CD4-positive, alpha-beta memory T cell (primary cell): ENCODE measurements at places on chromosomes 2 and 18.
A peak's percentile ranks its signal among the peaks of the same experiment; 100 is the strongest.

DNA sequence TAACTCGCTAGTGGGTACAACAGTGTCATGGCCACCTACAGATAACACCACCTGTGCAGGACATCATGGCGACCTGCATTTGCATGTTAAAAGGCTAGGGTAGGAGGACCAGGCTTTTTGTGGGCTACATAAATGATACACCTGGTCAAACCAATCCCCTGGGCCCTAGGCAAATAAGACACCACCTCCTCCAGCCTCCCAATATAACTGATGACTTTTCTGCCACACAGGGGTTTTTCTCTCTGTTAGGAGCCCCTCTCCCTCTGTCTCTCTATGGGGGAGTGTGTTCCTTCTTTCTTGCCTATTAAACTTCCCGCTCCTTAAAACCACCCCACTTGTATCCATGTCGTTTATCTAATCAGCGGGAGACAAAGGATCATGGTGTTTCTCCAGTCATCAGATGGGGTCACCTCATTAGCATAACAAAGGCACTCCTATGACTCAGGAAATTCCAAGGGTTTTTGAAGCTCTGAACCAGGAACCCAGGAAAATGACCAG, 10.8 kb upstream of the BUB1 start:
- DNase-seq: no peak

DNA sequence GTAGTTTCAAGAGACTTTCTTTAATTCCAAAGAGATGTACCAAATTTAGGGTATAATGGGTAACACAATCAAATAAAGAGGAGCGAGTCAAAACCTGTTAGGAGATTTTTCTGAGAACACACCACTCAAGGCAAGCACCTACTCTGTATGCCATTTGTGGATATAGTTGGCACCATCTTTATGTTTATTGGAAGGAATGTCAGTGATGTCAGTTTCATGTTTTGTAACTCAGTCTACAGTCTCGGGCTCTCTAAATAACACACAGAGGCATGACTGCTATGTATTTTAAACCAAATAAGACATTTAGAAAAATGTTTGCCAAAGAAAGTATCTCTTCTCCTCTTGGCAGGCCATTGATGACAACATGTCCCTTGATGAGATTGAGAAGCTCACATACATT, 59.7 kb downstream of the CPS1 start:
- no peak for DNase-seq

DNA sequence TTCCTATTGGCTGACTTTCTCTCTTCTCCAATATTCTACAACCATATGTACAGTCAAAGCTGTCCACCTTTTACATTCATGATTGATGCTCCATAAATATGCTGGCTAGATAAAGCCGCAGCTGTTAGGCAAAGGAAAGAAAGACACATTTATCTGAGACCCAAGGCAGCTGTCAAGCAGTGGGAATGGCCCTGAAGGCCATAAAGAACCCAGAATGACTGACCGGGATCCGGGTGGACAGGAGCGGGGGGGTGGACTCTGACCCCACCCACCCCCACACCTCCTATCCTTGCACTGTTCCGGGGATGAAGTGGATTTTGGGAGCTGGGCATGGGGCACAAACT, 116.4 kb downstream of the RTP5 start:
- DNase-seq: no peak

- DNase-seq: no peak
These were observed 46.6 kb upstream of the TPO start for GRCh38 chr2:1366546-1367134.

DNA sequence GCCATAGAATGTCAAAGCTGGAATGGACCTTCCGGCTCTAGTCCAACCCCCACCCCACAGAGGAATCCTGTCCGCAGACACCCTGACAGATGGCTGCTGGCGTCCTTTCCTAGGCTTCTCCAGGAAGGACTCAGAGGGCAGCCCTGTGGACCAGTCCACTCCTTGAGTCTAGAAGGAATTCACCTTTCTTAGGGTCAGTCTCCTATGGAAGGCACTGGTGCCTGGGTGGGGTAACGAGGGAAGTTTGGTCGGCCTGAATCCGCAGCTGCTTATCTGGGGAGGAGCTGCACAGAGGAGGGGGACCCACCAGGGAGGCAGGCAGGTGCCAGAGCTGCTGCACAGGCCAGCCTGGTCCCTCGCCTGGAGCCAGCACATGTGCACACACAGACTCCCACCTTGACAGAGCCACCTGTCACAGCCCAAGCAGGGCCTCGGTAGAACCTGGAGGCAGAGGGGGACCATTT, 2.5 kb downstream of the DNMT3A start:
- DNase-seq: no peak

GRCh38 chr18:48825101-48825745, 125.5 kb downstream of the SMAD7 start:
- no peak for DNase-seq

GRCh38 chr2:17576802-17577201, 36.3 kb downstream of the VSNL1 start:
- DNase-seq: no peak

DNA sequence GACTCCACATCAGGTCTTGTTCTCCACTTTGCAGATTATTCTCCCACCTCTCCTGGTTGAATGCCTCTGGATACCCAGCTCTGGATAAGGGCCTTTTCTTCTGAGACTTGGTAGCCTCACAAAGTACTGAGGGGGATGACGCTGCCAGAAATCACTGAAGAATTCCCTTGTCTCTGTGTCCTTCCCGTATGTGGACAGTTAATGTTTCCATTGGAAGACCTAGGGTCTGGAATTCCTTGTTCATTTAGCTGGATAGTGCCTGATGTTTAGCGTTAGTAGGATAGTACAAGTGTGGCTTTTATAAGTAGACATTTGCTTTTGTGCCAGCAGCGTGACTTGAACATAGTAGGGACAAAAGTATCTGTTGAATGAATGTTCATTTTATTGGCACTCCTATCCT, 76.9 kb downstream of the CLHC1 start:
- DNase-seq: no peak

GRCh38 chr18:11981192-11981542, at the start of gene IMPA2:
TSS of gene IMPA2 (plus strand) at chr18:11981507. CDS start at chr18:11981670, 163 bp downstream.
- no peak for DNase-seq

- no peak for DNase-seq
These were observed 80.6 kb downstream of the EML6 start for GRCh38 chr2:54803783-54804751.

- DNase-seq: peak; percentile 45
These were observed 27.2 kb upstream of the PTPN2 start for GRCh38 chr18:12911025-12911928.

GRCh38 chr2:5756272-5756671, 64.1 kb downstream of the SOX11 start:
- DNase-seq: no peak

- DNase-seq: no peak
These were observed 74.7 kb downstream of the HNRNPLL start for GRCh38 chr2:38528008-38528442.

GRCh38 chr2:44192646-44193045, 24.0 kb downstream of the PPM1B start:
- no peak for DNase-seq

- no peak for DNase-seq
These were observed 57.1 kb downstream of the FBLN7 start for GRCh38 chr2:112195167-112195766.

GRCh38 chr18:80181642-80182461, 65.5 kb downstream of the PARD6G start:
- DNase-seq: no peak

DNA sequence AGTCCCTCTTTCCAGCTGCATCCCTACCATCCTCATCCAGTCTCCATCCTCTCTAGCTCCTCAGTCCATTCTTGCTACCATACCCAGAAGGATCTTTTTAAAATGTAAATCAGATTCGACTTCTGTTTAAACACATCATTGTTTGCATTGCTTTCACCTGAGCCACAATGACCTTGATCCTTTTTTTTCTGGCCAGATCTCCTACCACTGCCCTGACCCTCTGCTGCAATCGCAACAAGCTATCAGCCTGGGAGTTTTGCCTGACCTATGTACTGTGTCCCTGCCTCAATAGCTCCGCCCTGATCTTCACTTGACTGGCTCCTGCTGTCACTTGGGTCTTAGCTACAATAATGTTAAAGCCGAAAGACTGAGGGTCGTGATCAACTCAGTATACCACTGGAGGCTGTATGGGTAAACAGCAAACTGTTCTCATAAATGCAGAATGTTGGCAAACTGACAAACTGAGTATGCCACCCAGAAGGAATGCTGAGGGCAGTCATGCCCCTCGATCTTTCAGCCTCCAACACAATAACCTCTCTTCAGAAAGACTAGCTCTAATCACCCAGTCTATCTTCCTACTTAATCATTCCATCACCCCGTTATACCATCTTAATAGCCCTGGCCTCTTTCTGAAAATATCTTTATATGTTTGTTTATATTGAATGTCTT, 2.6 kb upstream of the RBM43 start:
- no peak for DNase-seq

GRCh38 chr2:30626397-30626796, 179.4 kb downstream of the LCLAT1 start:
- no peak for DNase-seq

- peak; percentile 47 for DNase-seq
These were observed 139.6 kb downstream of the TRABD2A start for GRCh38 chr2:84741182-84741822.

GRCh38 chr18:79334496-79335233, 61.1 kb upstream of the NFATC1 start:
- DNase-seq: no peak

DNA sequence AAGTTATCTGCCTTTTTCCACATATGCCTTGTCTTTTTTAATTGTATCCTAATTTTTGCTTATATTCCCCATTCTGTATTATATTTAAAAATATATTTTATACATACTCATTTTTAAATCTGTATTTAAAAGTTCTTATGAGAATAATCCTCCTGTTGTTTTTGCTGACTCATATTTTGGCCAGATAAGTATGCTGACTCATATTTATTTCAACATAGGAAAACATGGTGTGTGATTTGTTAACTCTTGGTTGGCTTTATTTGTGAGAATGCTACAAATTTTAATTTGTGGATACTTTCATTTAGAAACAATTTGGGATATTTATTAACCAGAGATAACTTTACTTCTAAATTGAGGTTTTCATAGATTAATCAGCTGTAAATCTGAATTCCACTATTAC, 587.7 kb downstream of the CPS1 start:
- no peak for DNase-seq

GRCh38 chr2:156896294-156896693, 361.2 kb upstream of the GALNT5 start:
- no peak for DNase-seq

- no peak for DNase-seq
These were observed 102.2 kb upstream of the TGFA start for GRCh38 chr2:70655786-70656185.

DNA sequence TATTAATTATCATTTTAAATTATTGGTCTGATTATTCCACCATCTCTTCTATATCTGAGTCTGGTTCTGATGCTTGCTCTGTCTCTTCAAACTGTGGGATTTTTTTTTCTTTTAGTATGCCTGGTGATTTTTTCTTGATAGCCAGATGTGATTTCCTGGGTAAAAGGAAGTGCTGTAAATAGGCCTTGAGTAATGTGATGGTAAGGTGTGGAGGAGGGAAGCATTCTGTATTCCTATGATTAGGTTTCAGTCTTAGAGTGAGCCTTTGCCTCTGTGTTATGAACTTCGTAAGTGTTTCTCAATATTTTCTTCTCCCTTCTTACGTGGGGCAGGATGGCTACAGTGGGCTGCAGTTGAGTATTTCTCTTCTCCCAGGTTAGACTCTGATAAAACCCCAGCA, 103.0 kb downstream of the EHBP1 start:
- DNase-seq: no peak

DNA sequence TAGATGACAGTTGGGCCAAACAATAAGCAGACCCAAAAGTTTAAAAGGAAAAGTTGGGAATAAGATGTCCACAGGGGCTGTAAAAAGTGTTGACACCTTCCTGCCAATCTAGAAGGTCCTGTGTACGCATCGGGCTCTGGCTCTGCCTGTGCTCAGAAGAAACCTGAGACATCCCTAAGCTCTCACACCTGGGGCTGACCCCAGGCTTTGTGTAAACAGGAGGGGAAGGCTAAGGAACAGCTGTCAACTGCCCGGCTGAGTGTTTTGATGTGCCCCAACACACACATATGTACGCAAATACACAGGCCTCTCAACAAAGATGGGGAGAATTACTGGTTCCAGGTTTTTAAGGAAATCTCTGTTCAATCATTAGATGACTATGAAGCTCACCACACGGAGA, 59.5 kb downstream of the TMEM131 start:
- no peak for DNase-seq

GRCh38 chr2:74186038-74186437, 7.4 kb upstream of the MOB1A start:
- DNase-seq: peak; percentile 68

DNA sequence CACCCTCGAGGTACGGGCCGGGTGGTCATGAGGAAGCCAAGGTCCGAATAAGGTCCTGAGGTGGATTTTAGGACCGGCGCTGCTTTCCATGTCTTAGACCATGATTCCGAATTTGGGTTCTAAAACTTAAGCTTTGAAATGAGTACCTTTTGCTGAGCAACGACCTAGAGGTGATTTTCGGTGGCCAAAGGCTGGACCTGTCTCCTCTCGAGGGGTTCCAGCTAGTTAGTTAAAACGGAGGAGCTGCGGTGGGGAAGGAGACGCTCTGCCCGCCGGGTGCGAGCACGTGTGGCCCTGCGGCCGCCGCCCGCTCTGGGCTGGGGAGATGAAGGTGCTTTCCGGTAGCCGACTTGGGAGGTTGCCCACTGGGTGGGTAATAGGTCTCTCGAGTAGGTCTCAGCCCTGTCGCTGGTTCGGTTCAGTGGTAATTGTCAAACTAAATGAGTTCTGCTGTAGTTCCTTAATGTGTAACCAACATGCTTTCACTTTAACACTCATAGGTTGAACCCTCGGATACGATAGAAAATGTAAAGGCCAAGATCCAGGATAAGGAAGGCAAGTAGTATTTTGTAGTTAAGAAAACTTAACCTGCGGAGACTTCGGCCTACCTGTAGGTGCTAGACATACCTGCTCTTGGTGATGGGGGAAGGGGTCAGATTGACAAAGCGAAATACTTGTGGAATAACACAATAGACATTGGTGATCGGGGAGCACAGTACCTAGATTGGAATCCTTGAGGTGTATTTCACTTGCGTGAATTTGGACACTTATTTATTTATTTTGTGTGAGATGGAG, 572 bp downstream of the RPS27A start:
- peak; percentile 84 for DNase-seq
